ENCODE measurements at places on chromosomes 1 and 21. TPM values are rescaled to one million over a fixed set of nuclear protein-coding genes. Genes with fewer than 3 reads are reported as not detected.
A peak's percentile ranks its signal among the peaks of the same experiment; 100 is the strongest.

DNA sequence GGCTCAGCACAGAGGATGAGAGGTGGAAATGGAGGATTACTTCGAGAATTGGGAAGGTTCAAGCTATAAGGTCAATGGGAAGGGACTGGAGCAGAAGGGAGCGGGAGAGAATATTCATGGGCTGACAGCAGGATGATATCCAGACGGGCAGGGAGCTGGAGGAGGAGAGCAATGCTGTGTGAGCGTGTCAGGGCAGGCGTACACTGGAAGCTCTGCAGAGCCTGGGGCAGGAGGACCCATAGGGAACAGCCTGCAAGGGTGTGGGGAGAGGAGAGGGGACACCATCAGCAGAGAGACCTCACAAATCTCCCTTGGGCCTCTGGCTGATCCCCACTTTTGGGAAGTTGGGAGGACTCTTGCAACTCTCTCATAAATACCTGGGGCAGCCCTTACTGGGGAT lies 13.7 kb downstream of the CSF1 start:
- no peak for DNase-seq

- DNase-seq: peak; percentile 58
These were observed 172.5 kb upstream of the GALNT2 start for GRCh38 chr1:229894532-229894931.

- no peak for DNase-seq
These were observed 114.8 kb downstream of the MAB21L3 start for GRCh38 chr1:116226017-116226416.

GRCh38 chr1:30982937-30983336 lies 74.4 kb upstream of the SDC3 start:
- no peak for DNase-seq

DNA sequence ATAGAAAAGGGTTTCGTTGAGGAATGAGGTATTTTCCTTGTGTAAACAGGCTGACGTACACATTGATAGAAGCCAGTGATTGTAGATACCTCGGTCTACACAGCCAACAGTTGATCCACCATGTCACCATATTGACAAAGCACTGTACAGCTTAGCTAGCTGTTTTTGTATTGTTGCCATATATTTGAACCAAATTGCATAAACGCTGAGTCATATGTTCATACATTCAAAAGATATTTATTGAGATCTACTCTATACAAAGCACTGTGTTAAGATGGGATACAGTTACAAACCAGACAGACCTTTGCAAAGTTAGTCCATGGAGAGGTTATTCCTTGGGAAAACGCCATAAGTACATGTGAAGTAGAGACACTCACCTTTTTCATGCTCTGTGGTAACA lies 132.4 kb upstream of the ATP1B1 start:
- DNase-seq: no peak

GRCh38 chr1:93483606-93484005 lies 35.7 kb downstream of the FNBP1L start:
- no peak for DNase-seq

DNA sequence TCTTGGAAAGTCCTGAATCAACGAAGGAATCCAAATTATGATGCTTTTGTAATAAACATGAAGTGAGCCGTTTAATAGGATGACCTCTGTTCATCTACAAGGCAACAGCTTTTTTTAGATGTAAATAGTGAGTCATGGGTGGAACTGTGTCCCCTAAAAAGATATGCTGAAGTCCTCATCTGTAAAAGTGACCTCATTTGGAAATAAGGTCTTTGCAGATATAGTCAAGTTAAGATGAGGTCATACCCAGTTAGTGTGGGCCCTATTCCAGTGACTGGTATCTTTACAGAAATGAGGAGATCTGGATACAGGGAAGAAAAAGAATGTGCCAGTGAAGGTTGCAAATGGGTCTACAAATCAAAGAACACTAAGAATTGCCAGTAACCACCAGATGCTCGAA lies 1287.3 kb upstream of the ADGRL4 start:
- DNase-seq: no peak

GRCh38 chr1:47703156-47703825 lies 265.4 kb downstream of the FOXD2 start:
- no peak for DNase-seq

DNA sequence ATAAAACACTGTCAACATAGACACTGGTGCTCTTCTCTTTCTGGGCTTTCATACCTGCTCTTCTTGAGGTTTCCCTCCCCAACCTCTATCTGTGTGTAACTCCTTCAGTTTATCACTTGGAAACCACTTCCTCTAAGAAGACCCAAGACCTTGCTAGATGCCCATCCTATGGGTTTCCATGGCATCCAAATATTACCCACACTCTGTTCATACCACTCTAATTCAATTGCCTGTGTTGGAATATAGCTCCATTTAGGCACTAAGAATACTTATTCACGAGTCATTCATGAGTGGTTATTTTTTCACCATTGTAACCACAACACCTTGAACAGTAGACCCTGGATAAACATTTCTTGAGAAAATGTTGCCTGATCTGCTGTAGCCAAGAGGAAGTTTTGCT lies 231.1 kb upstream of the SGIP1 start:
- peak; percentile 93 for DNase-seq

The DCLRE1B gene
- total RNA-seq: 4.9 TPM

The MANEAL gene
- 4.3 TPM for total RNA-seq

The IL19 gene
- not detected for total RNA-seq

The AMY1B gene
- not detected for total RNA-seq
